ENCODE measurements at places on chromosomes 1 and 21.

GRCh38 chr1:61754545-61754944, 12.3 kb downstream of the PATJ start:
- DNase-seq = no peak

DNA sequence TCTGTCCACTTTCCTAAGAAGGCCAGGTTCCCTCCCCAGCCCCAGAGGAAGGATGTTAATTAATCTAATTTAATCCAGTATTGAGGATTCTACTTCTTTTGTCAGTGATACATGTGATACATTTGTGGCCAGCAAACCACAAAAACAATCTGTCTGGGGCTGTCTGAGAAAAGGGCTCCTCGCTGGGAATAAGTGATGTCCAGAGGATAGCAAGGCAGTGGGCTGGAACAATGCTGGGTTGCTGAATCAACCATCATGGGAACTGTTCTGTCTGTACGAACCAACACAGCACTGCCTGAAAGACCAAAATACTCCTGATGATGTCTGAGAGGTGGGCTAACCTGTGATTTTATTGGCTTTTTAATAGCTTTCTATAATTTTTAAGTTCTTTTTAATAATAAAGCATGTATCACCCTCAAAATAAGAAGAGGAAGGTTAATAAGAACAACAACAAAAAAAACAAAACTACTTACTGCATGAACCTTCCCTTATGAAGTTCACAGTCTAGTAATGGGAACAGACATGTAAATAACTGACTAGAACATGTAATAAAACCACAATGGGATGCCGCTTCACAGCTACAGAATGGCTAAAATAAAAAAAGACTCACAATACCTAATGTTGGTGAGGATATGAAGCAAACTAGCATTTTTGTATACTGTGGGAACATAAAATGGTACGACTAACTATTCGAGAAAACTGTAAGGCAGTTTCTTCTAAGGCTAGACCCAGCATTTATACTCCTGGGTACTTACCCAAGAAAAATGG, 11.4 kb upstream of the ADAR start:
- DNase-seq = no peak

DNA sequence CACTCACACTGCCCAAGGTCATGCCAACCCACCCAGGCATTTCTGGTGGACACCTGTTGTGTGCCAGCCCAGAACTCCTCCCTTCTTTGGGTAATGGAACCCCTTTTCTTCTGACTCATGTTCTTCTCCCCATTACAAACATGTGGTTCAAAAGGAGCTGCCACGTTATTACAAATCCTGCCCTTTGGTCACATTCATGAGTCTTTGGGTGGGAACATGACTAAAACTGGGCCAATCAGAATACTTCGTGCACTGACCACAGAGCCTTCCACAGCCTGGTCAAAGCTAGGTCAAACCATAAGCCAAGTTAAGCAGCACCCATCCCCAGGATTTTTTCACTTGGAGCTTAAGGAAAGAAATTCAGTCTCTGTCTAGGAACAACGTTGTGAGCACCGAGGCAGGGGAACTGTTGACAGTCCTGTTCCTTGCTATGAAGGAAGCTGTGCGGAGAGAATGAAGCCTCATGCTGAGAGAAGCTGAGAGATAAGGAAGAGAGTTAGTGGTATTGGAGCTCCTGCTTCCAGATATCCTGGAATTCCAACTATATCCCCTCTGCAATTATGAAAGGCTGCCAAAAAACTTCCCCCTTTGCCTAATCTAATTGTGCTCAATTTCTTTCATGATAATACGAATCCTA, 46.8 kb upstream of the DIPK1A start:
- no peak for DNase-seq

- DNase-seq = no peak
Observed at GRCh38 chr1:64911326-64911725, 55.0 kb downstream of the JAK1 start.

DNA sequence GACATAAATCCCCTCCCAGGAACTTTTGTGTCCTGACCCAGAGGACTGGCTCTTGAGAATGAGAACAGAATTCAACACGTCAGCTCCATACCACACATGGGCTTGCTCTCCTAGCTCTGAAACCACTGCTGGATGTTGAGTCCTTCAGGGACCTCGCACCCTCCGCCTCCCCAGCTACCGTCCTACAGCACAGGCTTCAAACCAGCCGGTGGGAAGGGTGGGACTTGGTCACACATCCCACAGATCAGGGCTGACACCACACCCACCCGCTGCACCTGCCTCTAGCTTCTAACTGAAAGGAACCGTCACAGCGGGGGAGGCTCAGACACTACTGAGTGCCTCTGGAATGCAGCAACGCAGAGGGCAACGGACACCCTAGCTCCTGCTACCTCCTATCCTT, 24.0 kb downstream of the MRAP start:
- no peak for DNase-seq

- no peak for DNase-seq
Observed at GRCh38 chr1:55490547-55490946, 275.4 kb upstream of the USP24 start.

DNA sequence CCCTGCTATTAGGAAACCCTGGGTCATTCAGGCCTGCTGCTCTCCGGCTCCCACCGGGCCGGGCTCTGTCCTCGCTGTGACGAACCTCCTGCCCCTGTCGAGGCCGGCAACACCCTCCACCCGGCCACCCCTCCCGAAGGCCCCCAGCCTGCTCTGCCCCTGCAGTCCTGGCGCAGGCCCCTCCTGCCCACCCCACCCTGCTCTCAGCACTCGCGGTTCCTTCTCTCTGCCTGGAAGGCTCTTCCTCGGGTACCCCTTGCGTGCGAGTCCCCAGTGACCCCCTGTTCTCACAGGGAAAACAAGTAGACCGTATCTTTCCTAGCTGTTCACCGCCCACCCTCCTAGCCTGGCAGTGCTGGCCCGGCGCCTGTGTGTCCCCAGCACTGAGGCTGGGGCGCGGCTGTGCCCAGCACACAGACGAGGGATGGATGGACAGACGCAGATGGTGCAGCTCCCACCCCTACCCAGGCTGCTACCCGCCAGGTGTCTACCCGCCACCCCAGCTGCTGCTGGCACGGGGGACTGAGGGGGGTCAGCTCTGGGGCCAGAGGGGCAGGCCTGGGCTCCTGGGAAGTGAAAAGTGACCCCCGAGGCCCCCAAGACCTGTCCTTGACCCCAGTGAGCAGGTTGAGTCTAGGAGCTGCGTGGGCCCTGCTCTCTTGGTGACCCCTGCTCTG, 3.1 kb upstream of the VWA1 start:
- DNase-seq = no peak

DNA sequence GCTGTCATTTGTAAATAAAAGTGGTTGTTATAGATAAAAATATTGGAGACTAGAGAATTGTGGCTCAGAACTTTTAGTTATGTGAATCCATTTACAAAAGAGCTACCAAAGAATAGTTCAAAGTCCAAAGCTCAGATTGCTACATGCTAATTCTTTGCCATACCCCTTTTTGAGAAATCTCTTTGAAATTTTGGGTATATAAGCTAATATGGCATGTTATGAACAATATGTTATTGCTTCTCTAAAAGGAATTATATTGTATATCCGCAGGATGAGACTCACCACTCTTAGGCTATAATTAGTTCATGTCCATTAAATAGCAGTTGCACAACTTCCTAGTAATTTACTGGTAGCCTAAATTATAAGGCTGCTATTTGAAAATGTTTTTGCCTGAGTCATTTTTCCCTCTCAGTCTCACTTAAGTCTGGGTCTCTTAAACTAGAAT, 178.0 kb downstream of the ZNF281 start:
- DNase-seq = no peak

GRCh38 chr1:234967121-234967520, 161.5 kb downstream of the TOMM20 start:
- no peak for DNase-seq

DNA sequence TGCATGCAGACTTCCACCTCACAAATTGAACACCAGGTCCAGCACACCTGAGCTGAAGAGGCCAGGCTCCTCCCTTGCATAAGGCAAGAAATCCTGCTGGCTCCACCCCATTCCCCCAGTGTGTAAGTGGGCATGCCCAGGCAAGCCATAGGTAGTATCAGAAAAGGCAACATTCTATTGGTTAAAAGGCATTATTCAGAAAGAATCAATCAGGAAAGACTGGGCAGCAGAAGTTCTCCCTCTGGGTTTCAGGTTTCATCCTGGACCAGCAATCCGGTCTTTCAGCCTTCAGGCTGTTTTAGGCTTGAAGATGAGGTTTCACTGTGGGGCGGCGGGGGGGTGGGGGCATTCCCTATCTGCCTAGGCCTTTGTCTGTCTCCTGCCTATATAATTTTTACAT, 42.0 kb upstream of the LHX8 start:
- DNase-seq = no peak

DNA sequence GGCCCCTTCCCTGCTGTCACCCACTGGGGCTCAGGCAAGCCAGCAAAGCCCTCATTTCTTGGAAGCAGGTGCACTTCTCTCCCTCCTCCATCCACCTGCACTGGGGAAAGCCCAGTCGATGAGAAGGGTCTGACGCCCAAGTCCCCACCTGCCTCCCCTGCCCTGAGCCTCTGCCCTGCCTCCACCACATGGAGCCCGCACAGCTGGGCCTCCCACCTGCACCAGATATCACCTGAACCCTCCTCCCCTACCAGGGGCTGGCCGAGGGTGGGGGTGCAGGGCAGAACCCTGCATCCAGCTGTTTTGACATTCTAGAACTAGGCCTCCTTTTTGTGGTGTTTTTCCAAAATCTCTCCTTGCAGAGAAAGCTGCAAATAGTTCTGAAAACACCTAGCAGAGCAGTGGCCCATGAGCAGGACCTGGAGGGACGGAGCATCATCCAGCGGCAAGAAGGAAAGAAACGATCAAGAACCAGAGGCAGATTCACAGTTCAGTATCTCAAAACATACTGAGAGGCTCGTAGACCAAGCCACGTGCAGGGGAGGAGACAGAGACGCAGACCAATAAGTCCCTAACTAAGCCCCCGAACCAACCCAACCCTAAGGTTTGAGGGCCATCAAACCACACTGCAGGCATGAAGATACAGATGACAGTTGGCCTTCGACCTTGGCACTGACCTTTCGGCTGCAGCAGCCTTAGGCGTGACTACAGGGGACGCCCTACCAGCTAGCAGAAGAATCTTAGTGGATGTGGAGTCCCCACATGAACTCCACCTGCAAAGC, 16.7 kb downstream of the CHD5 start:
- no peak for DNase-seq

- no peak for DNase-seq
Observed at GRCh38 chr1:2297246-2298011, 69.3 kb downstream of the SKI start.

DNA sequence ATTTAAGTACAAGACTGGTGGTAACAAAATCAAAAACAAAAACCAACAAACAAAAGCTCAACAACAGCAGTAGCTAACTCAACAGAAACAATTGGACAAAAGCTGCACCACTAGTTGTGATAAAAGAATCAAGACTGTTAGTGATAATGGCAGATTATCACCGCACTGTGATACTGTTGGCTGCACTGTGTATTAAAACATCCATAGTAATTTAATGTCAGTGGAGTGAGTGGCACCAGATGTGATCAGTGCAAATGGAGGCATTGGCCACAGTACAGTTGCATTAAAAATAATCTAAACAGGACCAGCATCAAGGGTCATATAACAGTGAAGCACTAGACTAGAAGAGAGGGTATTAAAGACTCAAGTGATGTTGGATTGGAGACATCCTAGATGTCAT, 1341.3 kb downstream of the MRPL39 start:
- DNase-seq = no peak

GRCh38 chr1:223845037-223845809, 524 bp downstream of the TP53BP2 start:
- DNase-seq = no peak

GRCh38 chr1:33928251-33928650, 64.4 kb downstream of the HMGB4 start:
- DNase-seq = no peak

DNA sequence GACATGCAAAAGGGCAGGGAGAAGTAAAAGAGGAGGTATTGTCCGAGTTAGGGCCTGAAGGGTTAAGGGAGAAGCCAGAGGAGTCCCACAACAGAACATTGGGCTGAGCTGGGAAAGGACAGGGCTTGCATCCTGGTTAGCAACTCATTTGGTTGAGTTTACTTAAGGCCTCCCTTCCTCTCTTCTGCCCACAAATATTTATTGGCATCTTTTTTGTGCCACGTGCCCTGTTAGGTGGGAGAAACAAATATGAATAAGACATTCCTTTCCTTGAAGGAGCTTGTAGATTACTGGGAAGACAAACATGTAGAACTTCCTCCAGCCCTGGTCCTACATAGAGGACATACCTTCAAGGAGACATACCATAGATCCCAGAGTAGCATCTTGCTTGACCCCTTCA, 53.0 kb upstream of the PRELP start:
- no peak for DNase-seq

GRCh38 chr21:29245104-29245643, 53.5 kb upstream of the BACH1 start:
- DNase-seq = no peak

DNA sequence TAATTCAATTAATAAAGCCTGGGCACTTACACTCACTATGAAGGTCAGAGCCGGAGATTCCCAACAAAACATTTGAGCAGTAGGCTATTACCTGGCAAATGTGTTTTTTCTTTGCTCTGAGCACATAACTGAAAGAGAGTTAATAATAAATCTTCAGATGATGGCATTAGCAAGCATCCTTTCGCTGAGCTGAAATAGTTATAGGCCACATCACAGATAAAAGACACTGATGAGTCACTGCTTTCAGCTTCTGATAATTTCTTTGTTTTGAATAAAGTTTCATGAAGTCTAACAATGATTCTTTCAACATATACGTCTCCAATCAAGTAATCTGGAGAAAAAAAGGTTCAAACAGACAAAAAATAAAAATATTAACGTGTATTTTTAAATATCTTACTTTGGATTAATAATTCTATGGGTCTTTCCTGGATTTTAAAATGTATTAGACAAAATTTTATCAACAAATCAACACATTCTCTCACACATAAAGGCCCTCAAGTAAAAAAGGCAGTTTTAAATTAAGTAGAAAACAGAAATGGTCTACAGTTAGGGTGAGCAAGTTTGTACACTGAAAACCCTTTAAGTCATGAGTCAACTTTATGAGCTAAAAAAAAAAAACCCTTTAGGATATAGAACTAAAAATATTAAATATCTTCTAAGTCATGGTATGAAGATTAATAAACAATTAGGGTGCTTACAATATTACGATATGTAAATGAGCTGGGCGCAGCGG, 33.1 kb downstream of the LTN1 start:
- DNase-seq = no peak

DNA sequence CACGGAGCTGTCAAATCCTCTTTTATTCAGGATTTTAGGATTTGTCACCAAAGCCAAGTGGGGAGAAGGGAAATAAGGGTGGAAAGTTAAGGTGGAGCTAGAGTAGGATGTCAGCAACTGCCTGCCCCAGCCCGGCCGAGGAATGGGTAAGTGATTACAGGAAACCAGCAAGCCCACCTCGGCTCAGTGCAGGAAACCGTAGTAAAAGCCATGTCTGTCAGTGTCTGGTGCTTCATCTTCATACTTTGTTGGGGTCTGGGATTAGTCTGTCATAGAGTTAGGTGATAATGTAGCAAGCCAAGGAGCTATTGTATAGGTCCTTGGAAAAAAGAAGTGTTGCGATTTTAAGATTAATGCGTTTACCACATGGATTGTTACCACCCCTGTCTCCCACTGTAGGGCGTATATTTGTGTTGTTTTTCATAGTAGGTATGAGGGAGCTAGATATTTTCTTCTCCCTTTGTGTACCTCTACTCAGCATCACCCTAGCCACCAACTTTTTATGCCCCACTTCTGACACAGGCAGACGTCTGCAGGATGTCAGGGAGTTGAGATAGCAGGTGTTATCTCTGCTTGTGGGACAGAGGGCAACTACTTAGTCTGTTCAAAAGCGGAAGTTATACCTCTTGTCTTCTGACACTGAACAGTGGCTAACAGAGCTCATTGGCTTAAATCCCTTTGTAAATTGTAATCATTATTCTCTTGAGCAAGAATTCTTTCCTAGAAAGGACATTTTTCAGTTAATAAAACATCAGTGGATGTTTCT, 253.7 kb downstream of the HHAT start:
- no peak for DNase-seq
